Ovary (tissue), 10 donors: ENCODE measurements at places on chromosomes 3 and 15.

GRCh38 chr3:144816323-144816722 lies 844.7 kb downstream of the DIPK2A start:
- DNase-seq: no peak

DNA sequence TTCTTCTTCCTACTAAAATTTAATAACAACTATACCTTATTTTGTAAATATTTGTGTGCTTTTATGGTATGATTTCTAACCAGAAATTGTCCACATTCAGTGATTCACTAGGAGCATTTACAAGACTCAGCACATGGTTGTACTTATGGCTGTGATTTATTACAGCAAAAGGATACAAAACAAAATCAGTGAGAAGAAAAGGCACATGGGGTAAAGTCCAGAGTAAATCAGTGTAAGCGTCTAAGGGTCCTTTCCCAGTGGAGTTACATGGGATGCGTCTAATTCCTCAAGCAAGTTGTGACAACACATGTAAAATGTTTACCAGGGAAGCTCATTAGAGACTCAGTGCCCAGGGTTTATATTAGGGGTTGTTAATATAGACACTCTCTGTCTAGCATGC lies 31.1 kb downstream of the RNF13 start:
- DNase-seq: no peak

DNA sequence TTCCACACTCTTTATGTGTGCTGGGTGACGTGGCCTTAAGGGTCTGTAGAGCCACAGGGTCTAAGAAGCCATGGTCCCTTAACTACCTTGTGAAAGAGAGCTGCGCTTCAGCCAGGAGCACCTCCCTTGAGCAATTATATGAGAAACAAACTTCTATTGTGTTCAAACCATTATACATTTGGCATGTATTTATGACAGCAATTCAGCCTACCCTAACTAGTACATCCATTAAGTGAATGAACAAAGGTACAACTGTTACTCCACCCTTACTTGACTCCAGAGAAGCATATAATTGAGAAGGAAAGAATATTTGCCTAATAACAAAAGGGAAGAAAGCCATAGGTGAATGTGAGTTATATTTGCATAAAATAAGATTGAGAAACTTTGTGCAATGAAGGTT lies 69.8 kb upstream of the BOC start:
- no peak for DNase-seq

- no peak for DNase-seq
Measured at GRCh38 chr3:157077565-157077991, 82.4 kb downstream of the CCNL1 start.

DNA sequence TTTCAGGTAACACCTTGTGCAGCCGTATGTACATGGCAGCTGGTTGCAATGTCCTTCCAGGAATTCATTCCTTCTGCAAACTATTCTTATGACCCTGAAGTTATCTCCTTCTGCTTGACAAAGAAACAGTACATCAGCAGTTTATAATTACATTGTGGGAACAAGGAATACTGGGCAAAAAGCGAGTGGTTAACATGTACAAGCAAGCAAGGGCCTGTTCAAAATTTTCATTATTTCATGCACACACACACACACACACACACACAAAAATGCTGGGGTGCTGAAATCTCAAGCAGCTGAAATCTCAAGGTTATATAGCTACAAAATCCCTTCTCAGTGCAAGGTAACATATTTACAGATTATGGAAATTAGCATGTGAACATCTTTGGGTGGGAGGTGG lies 30.7 kb downstream of the GTPBP8 start:
- DNase-seq: no peak

DNA sequence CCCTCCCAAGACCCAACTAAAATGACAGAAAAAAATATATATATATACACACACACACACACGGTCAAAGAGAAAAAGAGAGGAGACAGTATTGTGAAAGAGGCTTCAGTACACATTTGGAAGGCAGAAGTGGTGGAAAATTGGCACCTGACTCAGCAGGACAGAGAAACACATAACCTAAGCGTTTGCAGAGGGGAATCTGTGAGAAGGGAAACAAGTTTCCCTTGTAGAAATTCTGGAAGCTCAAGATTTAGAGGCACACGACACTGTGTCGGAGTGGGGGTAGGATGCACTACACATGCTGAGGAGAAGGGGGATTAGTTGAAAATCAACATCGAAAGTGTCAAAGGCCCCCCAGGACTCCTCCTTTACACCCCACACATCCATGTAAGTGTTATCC lies 53.1 kb downstream of the PAK2 start:
- DNase-seq: no peak

DNA sequence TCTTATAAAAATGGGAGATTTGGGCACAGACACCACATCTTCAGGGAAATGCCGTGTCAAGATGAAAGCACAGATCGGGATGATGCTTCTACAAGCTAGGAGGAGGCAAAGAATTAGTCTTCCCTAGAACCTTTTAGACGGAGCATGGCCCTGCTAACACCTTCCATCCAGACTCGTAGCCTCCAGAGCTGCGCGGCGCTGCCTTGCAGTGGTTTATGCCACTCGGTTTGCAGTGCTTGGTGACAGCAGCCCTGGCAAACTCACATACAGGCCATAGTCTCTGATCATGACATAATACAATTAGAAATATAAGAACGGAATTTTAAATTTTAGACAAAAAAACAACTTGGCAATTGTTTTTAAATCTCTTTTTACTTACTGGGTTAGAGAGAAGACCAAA lies 37.1 kb upstream of the SLC41A3 start:
- DNase-seq: no peak

DNA sequence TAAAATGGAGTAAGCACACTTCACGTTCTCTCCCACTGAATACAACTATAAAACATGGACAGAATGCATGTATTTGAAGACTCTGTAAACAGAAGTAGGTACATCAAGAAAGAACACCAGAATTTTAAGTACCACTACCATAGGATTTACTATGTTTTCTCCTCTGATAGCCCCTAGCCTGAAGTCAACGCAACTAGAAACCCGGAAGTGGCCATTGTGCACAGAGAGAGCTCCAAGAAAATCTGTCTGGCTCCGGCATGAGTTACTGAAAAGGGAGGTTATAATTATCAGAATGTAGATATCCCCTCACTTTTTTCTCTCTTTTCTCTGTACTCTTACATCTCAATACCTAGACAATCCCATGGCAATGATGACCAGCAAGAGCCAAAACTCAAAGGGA lies 23.8 kb downstream of the KBTBD12 start:
- no peak for DNase-seq

DNA sequence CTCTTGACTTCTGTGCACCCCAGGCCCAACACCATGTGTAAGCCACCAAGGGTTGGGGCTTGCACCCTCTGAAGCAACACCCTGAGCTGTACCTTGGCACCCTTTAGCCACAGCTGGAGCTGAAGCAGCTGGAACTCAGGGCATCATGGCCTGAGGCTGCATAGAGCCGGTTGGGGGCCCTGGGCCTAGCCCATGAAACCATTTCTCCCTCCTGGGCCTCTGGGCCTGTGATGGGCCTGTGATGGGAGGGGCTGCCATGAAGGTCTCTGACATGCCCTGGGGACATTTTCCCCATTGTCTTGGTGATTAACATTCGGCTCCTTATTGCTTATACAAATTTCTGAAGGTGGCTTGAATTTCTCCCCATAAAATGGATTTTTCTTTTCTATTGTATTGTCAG lies 22.4 kb upstream of the ADAMTSL3 start:
- DNase-seq: no peak

- DNase-seq: no peak
Measured at GRCh38 chr3:10460951-10461545, 44.3 kb downstream of the ATP2B2 start.

GRCh38 chr15:88872706-88873105 lies 22.6 kb downstream of the HAPLN3 start:
- no peak for DNase-seq

DNA sequence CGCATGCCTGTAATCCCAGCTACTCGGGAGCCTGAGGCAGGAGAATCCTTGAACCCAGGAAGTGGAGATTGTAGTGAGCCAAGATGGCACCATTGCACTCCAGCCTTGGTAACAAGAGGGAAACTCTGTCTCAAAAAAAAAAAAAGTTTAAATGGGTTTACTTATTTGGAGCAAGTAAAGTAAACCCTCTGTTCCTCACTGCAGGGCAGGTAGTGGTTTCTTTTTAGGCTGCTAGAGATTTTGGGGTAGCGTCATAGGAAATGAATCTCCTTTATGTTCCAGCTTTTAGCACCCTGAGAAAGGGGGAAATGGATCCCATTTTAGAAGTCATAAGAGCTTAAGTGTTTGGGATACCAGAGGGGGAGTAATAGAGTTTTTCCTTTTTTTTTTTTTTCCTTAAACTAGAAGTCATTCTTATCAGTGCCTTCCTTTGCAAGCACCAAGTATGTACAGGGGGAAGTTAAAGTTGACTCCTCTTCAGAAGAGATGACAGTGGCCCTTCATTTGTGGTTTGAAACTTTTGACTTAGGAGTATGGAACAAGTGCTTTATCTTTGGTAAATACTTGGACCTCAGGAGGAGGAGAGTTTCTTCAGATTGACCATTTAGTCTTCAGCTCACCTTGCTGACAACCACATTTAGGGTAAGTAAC lies 8.0 kb downstream of the PXK start:
- no peak for DNase-seq
